Ascending aorta (tissue), 2 donors: ENCODE measurements at places on chromosomes 4 and X.

- no peak for DNase-seq
Measured at GRCh38 chr4:105710012-105710600, 1.5 kb downstream of the GSTCD start.

- no peak for DNase-seq
Measured at GRCh38 chr4:122224348-122224747, 72.2 kb downstream of the BLTP1 start.

DNA sequence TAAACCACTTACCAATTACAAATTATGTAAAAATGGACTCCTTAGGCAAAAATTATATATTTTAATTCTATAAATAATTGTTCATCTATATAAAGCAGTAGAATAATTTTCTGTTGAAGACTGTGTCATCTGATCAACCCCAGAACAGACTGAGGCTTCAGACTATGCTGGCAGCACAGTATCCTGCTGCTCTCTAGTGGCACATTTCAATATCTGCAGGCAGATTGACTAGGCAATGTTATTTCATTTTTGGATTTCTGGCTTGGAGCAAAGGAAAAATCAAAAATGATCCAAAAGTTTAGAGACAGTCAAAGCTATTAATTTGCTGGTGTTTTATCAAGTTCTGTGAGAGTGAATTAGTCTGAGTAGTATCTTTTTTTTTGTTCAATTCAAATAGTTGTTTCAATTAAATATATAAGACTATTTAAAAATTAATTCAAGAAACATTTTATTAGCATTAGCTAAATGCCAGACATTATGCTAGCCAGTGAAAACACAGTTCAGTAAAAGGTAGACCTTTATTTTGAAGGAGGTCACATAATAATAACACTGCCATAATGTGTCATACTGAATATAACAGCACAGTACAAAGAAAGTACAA is 21.3 kb upstream of the SULT1E1 start:
- no peak for DNase-seq

- no peak for DNase-seq
Measured at GRCh38 chr4:101933855-101934254, 143.3 kb downstream of the BANK1 start.

DNA sequence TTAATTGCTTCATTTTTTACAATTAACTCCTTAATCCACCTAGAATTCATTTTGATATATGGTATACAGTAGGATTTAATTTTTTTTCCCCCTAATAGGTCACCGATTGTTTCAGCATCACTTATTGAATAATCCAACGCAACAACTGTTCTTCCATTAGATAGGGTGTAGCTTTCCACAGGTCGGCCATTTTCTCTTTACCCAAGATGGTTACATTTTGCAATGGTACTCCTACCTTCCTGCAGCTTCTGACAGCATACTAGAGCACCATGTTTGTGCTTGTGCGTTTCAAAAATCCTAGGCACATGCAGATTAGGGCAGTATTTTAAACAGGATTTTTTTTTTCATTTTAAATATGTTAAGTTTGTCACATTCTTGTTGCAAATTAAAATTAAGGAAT is 2.3 kb downstream of the LINC00632 start:
- DNase-seq: no peak

DNA sequence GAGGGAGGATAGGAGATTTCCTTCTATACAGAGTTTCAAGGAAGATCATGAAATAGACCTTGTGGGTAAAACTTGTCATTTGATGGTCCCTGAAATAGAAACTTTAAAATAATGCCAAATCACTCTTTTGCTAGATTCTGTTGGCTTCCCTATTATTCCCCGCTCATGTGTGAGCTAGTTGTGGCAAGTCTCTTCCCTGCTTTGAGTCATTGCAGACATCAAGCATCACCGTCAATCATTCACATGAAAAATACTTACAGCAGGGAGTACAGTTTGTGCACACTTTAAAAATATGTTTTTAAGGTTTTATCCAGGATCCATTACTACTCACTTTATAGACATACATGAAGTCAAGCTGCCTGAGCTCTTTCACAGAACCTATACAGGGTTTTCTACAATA is 35.2 kb upstream of the INPP4B start:
- no peak for DNase-seq

- no peak for DNase-seq
Measured at GRCh38 chr4:99205153-99205979, 13.7 kb downstream of the ADH6 start.

- no peak for DNase-seq
Measured at GRCh38 chr4:108168671-108169523, at the start of gene LEF1. TSS of gene LEF1 (minus strand) at chr4:108168932. CDS start at chr4:108167767, 1,165 bp downstream.
